ENCODE measurements at places on chromosomes 4 and X.

GRCh38 chr4:185773419-185773818 is 38.6 kb downstream of the SORBS2 start:
- DNase-seq = no peak

DNA sequence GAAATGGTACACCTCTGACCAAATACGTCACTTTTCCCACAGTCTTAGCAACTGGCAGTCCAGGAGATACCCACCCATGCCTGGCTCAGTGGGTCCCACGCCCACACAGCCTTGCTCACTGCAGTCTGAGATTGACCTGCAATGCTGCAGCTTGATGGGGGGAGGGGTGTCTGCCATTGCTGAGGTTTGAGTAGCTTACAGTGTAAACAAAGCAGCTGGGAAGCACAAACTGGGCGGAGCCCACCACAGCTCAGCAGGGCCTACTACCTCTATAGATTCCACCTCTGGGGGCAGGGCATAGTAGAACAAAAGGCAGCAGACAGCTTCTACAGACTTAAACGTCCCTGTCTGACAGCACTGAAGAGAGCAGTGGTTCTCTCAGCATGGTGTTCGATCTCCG is 52.7 kb downstream of the AMER1 start:
- DNase-seq = no peak

GRCh38 chr4:26294904-26295303 is 25.9 kb upstream of the RBPJ start:
- DNase-seq = no peak

- DNase-seq = no peak
These were observed 798 bp upstream of the FGFR3 start for GRCh38 chr4:1792158-1792831.

- DNase-seq = no peak
These were observed 11.7 kb downstream of the MSX1 start for GRCh38 chr4:4871242-4871572.

DNA sequence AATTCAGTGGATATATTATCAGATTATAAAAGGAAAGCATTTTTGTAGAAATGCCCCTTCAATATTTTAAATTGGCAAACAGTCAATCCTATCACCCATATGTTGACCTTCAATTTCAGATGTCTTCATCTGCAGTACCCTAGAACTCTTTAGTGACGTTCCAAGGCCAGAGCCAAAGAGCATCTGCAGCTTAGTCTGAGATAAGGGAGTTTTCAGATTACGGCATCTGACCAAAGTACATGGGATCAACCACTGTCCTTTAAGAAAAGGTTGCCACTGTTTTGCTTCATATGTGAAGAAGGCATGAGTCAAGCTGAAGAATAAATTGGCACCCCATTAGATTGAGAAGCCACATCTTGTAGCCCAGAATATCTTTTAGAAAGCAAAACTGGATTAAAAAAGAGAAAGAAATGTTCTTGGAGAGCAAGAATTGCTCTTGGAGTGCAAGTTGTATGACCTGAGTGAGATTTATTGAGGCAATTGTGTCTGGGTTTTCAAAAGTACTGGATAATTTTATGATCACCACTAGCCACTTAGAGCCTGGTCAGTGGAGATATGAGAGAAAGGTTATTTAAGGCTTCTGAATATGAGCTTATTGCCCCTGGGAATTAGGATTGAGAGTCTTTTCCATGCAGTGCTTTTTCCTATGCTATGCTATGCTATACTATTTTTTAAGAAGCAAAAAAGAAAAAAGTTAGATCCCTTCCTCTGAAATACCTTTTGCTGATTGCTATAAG is 251.9 kb upstream of the NR3C2 start:
- no peak for DNase-seq

DNA sequence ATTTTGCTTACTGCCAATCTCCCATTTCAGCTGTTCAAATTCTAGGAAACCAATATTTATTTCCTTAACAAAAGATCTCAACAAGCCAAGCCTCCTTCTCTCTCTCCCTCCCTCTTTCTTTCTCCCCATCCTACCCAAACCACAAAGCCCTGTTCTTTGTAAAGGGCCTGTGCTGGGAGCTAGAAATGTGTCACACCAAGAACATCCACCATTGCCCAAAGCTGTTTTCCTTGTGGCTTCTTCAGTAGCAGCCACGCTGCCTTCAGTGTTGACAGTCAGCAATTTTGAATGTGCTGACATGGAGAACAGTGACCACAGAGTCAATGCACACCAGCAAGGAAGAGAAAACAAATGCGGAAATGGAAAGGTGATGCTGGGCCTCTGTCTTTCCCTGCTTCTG is 203.0 kb downstream of the MAML3 start:
- DNase-seq = no peak

- DNase-seq = no peak
These were observed 28.3 kb upstream of the AMELX start for GRCh38 chrX:11264925-11265324.

GRCh38 chr4:107858158-107858742 is 33.5 kb downstream of the SGMS2 start:
- DNase-seq = no peak

GRCh38 chr4:53994382-53995102 is 69.9 kb downstream of the CHIC2 start:
- no peak for DNase-seq

GRCh38 chr4:146236216-146236615 is 21.9 kb downstream of the REELD1 start:
- no peak for DNase-seq

DNA sequence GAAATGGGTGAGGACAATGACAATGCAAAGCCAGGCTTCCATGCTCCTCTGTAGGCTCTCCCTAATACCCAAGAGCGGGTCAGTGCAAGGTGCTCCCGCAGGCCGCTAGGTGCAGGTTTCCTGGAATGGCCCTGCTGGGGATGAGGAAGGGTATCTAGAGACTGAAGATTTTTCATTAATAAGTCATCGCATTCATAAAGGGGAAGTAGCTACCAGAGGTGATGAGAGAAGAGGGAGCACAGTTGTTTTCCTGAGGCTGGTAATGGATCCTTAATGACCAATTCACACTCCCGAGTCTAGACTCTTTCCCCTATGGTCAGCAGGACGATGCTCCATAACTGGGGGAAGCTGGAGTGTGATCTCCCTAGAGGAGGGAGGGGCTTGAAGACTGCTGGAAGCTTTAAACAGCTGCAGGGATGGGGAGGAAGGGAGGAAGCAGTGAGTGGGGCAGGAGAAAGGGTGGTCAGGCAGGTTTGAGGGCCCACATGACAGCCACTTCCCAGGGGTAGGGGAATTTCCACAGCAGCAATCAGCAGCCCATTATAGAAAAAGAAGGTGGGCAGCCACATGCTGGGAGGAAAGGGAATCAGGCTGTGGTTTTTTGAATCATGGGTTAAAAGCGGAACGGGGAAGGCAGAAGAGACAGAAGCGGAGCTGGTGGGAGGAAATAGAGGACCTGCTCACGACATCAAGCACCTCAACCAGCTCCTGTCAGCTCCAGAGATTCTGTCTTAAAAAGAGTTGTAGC is 10.2 kb upstream of the ATP6AP2 start:
- DNase-seq = peak; percentile 24

- no peak for DNase-seq
These were observed 132.3 kb upstream of the HPGD start for GRCh38 chr4:174654634-174655033.

DNA sequence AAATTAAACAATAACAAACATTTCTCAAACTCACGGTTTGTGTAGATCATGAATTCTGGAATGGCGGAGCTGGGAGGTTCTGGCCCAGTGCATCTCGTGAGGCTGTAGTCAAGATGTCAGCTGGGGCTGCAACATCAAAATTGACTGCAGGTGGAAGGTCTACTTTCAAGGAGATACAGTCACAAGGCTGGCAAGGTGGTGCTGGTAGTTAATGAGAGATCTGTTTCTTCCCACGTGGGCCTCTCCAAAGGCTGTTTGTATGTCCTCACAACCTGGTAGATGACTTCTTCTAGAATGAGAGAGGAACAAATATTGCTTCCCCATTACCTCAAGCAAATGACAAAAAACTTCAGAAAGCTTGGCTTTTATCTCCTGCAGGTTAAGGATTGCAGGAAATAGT is 8.0 kb upstream of the PRDX4 start:
- DNase-seq = no peak

- DNase-seq = no peak
These were observed 92.4 kb upstream of the ATXN3L start for GRCh38 chrX:13412208-13412600.

GRCh38 chrX:44733931-44734330 is 109.9 kb upstream of the DUSP21 start:
- DNase-seq = no peak

GRCh38 chr4:161530710-161531109 is 633.1 kb downstream of the FSTL5 start:
- no peak for DNase-seq

GRCh38 chr4:183755596-183755995 is 96.5 kb downstream of the TRAPPC11 start:
- DNase-seq = no peak

GRCh38 chrX:72394518-72395170 is 88.9 kb upstream of the CITED1 start:
- DNase-seq = no peak

DNA sequence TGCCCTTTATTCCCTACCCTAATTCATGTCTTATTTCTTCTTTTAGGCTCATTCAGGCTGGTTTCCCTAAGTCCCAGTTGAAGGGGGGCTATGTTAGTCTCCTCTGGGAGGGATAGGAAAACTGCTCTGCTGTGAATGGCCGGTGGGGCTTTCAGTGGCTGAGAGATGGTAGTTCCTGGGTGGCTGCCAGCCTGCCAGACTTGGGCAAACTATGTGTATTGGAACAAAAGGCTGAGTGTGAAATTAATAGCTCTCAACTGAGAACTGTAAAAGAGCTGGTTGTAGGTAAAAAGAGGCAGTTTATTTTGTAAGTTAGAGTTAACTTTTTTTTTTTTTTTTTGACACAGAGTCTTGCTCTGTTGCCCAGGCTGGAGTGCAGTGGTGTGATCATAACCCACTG is 28.8 kb downstream of the ARHGAP10 start:
- DNase-seq = no peak

GRCh38 chr4:13537011-13537831 is 7.1 kb downstream of the NKX3-2 start:
- no peak for DNase-seq

DNA sequence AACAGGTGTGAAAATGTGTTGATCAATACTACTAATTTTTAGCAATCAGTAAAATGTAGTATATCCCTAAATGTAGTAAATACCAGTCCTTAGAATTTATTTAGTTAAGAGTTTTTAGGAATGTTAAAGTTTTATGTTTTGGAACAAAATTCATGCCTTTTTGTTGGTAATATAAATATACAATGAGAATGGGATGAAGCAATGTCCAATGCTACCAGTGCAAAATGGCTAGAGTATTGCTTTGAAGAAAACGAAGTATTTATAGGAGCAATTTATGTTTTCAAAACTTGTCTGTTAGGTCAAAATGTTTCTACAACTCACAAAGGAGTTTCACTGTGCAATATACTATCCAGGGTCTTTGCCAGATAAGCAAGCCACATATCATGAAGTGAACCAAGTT is 851.5 kb downstream of the PCDH18 start:
- DNase-seq = no peak

GRCh38 chrX:130915302-130915701 is 12.3 kb upstream of the ENOX2 start:
- no peak for DNase-seq

GRCh38 chr4:143586080-143586479 is 72.6 kb downstream of the SMARCA5 start:
- no peak for DNase-seq

GRCh38 chrX:118058924-118059323 is 57.7 kb downstream of the KLHL13 start:
- DNase-seq = no peak
